ENCODE measurements at places on chromosomes 1 and 21.

DNA sequence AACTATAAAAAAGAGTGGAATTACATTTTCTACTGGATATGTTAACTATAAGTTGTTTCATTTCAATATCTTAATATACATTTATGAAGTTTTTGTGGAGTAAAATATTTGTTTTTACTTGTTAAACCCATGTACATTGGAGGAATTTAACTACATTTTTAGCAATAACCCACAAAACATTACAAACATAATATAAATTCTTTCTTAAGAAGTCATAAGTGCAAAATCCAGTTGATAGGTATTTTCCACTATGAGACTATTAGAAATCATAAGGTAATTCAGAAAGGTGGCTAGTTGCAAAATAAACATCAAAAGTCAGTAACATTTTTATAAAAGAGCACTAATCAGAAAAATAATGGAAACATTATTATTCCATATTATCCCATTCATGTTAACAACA lies 73.9 kb upstream of the RRP15 start:
- DNase-seq: no peak

- no peak for DNase-seq
These were observed 22.2 kb downstream of the MKNK1 start for GRCh38 chr1:46581681-46582455.

DNA sequence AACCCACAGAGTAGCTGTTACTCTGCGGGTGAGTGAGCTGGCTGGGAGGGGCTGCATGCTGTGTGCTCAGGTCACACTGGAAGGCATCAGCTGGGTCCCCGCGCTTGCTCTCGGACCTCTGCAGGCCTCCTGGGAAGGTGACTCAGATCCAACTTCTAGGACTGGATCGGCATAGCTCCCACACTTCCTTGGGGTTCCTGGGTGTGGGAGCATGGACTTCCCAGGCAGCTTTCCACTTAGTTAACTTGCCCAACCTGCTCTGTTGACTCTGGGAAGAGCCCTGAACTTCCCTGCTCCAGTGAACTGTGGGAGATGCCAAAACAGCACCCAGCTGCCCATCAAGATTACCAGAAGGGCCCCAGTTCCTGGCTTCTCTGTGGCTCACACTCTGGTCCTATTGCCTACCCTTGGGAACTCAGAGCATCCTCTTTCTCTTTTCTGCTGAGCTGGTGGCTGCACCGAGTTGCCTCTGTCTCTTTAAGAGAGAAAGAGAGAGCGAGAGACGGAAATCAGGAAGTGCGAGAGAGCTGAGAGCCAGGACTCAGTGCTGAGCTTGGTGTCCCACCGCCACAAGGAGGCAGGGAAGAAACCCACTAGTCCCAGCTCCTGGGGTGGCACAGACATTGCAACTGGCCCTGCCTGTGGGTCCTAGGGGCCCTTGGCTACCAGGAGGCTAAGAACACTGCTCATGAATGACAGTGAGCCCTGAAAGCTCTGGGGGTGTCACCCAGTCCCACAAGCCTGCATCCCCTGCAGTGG lies at the start of gene IKBKE:
TSS of gene IKBKE (plus strand) at position 544 of the 759 bp plus-strand sequence. CDS start 2,752 bp downstream, outside the sequence.
- DNase-seq: no peak

- no peak for DNase-seq
These were observed 8.7 kb downstream of the MRPS21 start for GRCh38 chr1:150302338-150302737.

DNA sequence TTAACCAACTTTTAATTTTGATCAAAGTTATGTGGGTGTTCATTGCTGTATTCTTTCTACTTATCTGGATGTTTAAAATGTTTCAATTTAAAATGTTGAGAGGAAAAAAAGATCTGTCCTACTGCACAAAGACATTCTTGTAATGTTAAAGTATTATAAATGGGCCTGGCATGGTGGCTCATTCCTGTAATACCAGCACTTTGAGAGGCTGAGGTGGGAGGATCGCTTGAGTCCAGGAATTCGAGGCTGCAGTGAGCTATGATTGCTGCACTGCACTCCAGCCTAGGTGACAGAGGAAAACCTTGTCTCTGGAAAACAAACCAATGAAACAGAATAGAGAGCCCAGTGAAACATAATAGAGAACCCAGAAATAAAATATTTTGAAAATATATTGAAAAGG lies 65.5 kb upstream of the LRRC8B start:
- no peak for DNase-seq

DNA sequence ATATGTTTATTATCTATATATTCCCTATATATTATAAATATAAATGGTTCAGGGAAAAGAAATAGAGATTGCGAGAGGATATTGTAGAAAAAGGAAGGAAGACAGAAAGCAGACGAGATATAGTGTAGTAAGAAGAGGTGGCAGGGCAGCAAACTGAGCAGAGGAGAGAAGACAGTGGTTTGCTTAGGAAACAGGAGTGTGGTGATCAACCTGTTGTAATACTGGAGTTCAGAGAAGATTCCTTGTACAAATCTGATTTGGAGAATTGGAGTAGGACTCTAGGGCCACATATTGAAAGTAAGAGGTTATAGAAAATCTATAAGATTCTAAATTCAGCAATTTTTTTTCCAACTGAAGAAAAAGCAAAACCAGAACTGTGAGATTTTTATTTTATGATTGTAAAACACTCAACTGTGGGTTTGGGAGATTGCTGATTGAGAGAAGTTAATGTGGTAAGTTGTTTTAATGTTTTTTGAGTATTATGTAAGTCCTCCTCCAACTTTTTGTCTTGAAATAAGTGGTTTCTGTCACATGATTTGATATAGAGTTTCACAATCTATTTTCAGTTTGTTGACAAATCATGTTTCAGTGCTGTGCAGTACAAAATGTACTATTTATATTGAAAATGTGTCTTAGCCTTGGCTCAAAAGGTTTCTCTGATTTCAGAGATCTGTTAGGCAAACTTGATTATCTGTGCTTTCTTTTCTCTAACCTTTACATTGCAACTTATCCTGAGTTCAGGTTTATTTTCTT lies 9.6 kb upstream of the AMY2B start:
- no peak for DNase-seq

- DNase-seq: no peak
These were observed 113.7 kb upstream of the RRP15 start for GRCh38 chr1:218171302-218171893.

DNA sequence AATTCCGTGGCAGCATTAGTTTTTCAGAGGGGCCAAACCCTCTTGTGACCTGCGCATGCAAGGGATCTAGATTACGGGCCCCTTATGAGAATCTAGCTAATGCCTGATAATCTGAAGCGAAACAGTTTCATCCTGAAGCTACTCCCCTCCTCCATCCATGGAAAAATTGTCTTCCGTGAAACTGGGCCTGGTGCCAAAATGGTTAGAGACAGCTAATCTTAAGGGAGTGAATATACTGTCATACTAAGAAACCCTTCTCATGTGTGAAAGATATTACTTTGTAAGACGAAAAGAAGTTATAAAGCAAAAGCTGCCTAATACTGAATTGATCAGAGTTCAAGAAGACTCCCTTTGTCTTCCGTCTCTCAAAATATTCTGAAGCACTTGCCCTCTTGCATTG lies 166.3 kb downstream of the DUSP10 start:
- no peak for DNase-seq

DNA sequence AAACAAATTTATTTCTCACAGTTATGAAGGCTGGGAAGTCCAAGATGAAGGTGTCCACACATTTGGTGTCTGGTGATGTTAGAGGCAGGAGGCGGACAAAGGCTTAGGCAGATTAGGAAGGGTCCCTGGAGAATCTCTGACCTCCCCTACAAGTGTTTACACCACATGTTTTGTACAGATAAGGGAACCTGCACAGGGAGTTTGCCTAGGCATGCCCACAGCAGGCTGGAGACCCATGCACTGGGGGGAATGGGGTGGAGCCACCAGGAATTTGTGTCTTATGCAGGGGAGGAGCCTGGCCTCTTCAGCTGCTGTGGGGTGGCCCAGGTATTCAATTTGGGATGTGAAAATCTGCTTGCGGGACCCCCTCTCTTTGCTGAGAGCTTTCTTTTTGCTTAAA lies 131.3 kb downstream of the PATJ start:
- no peak for DNase-seq

DNA sequence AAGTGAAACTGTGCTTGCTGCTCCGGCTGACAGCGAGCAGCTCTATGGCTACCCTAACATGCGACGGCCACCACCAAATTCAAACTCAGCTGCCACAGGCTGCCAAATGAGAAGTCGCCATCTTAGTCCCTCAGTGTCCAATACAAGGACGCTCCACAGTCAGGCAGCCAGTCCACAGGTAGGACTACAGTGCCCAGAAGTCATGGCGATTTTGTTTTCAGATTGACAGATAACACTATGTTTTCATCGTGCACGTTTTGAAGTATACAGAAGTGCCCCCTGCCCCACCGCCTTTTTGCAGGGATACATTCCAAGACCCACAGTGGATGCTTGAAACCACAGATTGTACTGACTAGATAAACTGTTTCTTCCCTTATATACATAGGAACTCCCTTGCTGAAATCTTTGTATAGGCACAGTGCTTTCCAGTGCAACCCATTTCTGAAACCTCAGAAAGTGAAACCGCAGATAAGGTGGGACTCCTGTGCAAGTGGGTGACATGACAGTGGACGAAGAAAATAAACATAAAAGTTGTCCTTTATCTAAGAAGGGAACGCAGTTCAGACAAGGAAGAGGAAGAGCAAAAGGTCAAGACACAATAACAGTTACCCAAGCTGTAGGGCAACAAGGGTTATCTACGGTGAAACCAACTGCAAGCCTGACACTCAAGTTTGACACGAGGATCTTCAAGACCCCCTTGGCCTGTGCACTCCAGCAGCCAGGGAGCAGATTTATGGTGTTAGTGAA lies 52.2 kb downstream of the STX6 start:
- no peak for DNase-seq

- DNase-seq: no peak
These were observed 18.7 kb upstream of the CA6 start for GRCh38 chr1:8926707-8927694.

Measured in activated CD4-positive, alpha-beta T cell treated with anti-CD3 and anti-CD28 coated beads, Interleukin-2, amount 50 U/mL, for 24 hours (primary cell).